GM23338 (cell line): ENCODE measurements at places on chromosomes 5 and 9.

DNA sequence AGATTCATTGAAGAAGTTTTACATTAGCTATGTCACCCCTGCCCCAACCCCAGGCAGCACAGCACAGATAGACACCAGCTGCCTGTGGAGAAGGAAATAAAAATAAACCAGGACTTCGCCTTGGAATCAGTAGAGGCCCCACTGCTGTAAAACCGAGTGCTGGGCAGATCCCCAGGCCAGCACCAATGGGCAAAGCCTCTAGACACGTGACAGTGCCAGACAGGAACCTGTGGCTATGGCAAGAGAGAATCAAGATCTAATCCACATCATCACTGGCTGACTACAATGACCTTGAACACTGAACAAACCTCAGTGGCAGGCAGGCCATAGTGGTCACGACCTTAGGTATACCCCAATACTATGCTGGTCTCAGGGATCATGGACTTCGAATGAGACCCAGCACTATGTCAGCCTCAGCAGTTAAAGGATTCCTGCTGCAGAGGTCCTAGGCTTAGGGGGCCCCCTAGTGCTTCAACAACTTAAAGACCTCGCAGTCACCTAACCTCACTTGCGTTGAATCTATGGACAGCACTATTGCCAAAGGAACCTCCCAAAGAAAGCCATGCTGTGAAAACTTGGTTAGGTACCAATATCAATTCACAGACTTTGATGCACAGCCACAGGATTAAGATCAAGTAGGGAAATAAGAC lies 2118.6 kb upstream of the C9orf72 start:
- DNase-seq, result peak; percentile 92

DNA sequence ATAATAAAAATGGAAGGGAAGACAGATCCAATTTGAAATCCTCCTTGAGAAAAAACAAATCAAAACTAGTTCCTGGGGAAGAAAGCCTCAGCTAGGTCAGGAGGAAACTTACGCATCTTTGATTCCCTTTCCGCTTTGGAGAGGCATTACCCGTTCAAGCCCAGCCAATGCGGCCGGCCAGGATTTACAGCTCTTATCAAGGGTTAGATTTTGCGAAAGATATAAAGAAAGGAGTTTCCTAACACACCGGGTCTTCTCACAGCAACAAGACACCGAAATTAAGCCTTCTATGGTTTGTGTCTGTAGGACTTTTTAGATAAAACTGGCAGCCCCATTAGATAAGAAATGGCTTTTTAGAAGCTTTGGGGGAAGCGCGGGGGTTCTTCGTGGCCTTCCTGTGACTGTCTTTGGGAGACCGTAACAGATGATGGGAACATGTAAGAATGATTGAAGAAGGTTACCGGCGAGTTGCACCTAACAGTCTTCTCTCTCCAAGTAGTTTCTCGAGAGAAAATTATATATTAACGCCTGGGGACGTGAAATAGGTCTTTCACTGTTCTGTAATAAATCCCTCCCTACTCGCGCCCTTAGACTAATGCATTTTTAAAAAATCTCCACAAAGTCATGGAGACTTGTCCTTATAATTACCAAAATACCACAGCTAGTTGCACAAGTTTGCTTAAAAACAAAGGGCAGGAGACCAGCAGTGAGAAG lies 1.3 kb upstream of the ISL1 start:
- no peak for DNase-seq

DNA sequence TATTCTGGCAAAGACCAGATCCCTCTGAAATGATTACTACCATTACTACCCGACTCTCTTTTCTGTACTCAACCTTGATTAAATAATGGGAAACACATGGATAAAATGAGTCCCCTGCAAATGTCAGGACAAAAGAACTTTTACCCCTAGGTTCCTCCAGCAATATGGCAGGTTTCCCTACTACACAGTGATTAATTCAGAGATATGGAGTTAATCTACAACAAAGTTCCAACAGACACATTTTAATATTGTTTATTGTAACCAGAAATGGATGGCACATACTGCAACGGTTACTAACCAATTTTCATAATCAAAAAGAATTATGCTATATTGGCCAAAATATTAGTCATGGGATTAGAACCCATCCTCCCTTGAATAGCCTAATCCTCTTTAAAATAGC lies 294.8 kb downstream of the ATPSCKMT start:
- DNase-seq, result no peak

GRCh38 chr5:126778675-126779403 lies 1.9 kb downstream of the LMNB1 start:
- no peak for DNase-seq

DNA sequence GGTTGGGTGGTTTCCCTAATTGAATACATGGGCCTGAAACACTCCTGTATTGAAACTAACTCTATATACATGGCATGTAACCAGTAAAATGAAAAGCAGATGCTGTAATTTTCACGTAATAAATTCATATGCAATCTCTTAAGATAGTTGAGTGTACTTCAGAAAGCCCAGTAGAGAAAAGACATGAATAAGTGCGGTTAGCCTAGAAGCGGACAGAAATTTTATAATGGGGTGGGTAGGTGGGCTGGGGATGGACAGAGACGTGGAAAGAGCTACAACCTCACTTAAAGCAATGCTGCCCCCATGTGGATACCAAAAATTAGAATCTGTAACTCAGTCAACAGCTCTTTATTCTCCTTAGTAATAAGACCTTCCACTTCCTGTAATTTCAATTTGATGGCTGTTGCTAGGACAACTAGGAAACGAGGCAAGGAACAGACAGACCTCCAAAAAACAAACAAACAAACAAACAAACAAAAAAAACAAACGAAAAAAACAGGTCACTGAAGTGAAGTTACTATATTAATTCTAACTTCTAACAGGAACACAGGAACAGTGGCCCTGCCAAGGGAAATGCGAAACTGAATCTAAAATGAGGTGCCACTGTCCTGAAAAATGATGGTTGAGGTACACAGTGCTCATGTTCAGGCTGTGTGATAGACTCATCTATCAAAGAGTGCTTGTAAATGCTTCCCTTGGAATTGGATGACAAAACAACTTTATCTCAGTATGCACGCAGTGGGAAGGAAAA lies 103.4 kb upstream of the GNA14 start:
- peak; percentile 87 for DNase-seq

GRCh38 chr5:68746220-68746619 lies 347.6 kb upstream of the SLC30A5 start:
- DNase-seq, result no peak

- no peak for DNase-seq
Observed at GRCh38 chr9:12882430-12882829, 107.6 kb downstream of the LURAP1L start.

DNA sequence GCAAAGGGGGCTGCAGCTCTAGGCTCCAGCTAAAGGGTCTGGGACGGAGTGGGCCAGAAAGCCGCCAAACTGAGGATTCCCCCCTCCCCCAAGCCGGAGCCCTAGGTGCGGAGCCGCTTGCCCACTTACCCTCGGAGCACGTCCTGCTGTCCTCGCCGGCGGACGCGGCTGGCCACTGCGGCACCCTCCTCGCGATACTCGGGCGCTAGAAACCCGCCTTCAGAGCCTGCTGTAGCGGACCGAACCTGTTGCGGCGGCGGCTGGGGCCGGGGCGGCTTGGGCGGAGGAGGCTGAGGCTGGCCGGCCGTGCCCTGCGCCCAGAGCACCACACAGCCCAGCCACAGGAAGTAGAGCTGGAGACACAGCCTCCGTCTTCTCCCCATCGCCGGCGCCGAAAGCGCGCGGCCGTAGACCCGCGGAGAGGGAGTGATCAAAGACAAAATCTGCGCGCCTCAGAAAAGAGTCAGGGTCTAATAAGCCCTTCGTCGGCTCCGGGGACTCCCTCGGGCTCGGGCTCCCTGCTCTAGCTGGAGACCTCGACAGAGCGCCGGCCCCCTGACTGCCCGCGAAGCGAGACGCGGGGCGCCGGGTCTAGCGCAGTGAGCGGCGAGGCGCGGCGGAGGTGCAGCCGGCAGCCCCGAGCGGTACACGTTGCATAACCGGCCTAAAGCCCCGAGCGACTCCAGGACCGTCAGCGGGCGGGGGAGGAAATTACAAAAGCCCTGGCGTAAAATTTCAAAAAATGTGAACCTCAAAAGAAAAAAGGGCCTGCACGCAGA lies 635 bp downstream of the FBN2 start:
- DNase-seq, result peak; percentile 60

DNA sequence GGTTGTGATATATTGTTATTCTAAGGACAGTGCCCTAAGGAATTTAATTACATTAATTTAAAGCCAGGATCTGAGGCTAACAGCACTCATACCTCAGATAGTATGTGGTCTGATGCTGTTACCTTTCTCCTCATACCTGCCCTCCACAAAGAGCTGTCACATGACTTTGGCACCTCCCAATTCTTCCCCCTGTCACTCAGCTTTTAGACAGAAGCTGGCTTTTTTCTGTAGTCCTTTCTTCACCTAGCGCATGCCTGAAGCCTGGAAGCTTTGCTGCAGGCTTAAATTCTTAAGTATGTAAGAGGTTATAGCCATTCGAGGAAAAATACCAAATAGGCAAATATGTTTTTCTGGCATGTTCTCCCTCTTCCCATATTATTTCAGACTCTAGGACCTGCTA lies 61.0 kb upstream of the ADAMTS19 start:
- DNase-seq, result peak; percentile 80

GRCh38 chr9:14418941-14419937 lies 105.3 kb upstream of the NFIB start:
- DNase-seq, result no peak

- peak; percentile 76 for DNase-seq
Observed at GRCh38 chr9:37464426-37465248, 613 bp downstream of the ZBTB5 start.

DNA sequence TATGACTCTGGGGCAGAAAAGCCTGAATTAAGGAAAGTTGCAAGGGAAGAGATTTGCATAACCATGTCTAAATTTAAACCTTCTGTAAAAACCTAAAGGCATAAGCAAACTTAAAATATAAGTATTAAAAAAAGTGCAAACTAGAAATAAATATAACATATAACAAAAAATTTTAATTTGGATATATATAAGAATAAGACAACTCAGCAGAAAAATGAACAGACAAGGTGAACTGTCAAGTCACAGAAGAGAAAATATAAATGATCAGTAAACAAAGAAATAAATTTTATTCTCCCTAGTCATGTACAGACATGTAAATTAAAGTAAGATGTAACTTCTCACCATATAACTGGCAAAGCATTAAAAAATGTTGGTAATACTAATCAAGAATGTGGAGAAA lies 37.0 kb downstream of the C5orf22 start:
- DNase-seq, result no peak

DNA sequence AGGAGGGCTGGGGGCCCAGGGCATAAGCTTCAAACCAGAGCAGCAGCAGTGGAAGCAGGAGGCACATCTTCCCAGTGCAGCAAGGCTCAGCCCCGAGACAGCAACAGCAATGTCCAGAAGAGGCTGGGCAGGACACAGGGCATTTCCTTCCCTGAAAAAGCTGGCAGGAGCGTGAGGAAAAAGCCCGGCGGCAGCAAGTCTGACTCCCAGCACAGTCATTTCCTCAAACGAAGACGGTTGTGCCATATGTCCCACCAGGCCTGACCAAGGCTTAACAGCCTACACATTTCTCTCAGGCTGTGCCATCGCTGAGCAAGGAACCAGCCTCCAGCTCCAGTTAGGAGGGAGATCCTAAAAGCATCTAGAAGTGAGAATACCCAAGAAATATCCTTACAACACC lies 74.5 kb downstream of the APTX start:
- no peak for DNase-seq

- DNase-seq, result no peak
Observed at GRCh38 chr5:101018299-101018698, 115.2 kb upstream of the ST8SIA4 start.

DNA sequence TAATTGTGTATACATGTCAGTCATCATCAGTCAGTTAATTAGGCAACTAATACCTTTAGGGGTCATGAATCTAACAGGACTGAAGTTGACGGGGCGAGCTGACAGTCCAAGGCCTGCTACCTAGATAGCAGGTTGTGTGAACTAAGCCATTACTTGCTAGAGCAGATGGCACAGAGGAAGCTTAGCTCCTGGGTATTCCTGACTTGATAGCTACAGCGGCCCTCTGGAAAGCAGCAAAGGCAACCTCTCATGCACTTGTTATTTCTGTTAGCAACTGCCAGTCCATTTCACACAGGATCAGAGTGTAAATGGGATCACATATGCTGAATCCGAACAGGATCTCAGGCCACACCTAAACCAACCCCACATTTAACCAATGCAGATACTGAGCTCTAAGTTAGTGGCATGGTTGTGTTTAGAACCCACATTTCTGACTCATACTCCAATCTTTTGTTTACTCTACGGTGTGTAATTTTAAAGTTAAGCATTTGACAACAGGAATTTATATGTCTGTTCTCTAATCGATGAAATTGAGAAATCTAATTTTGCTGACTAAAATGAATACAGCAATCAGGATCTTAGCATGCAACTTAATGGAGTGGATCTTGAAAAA lies 521.3 kb upstream of the ZNF608 start:
- no peak for DNase-seq

DNA sequence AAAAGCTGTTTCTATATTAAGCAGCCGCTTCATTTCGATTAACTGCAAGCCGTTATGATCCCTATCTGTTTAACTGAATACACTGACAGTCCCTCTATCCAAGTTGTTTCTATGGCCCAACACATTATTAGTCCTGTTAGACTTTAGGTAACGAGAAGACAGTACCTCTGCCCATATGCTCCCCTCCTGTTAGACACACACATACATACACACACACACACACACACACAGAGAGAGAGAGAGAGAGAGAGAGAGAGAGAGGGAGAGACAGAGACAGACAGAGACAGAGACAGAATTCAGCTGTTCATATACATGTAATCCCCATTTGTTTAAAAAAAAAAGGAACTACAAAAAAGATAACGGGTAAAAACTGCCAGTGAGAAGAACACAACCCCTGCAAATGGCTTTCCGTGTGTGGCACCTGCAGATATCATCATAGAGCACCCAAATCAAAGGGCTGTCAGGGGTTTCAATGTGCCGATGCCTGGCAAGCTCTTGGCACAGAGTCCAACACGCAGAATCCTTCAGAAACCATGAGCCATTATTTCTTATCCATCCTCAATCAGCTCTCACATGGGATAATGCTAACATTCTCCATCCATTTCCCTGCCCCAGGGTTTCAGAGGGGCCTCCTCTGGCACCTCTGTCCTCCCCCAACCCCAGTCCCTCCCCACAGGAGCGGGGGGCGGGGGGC lies 144.0 kb downstream of the MYO10 start:
- DNase-seq, result no peak

GRCh38 chr5:148811756-148812155 lies 14.7 kb upstream of the ADRB2 start:
- no peak for DNase-seq

GRCh38 chr9:36088020-36088419 lies 48.5 kb upstream of the GLIPR2 start:
- no peak for DNase-seq

DNA sequence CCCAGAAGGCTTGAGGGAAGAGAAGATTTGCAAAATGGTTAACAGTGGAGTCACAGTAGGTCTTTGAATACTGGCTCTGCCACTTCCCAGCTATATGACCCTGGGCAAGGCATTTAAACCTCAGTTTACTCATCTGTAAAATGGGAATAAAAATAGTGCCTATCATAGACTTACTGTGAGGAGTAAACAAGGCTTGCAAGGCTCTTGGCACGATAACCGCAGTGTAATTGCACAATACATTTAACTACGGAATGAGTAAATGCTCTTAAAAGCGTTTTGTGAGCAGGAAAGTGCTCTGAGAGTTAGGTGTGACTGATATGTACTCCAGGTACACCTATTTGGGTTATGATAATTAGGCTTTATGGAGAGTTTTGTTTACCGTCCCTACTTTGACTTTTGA lies 8.4 kb downstream of the SLC36A3 start:
- DNase-seq, result no peak
